ENCODE measurements at places on chromosomes 12 and 14.

DNA sequence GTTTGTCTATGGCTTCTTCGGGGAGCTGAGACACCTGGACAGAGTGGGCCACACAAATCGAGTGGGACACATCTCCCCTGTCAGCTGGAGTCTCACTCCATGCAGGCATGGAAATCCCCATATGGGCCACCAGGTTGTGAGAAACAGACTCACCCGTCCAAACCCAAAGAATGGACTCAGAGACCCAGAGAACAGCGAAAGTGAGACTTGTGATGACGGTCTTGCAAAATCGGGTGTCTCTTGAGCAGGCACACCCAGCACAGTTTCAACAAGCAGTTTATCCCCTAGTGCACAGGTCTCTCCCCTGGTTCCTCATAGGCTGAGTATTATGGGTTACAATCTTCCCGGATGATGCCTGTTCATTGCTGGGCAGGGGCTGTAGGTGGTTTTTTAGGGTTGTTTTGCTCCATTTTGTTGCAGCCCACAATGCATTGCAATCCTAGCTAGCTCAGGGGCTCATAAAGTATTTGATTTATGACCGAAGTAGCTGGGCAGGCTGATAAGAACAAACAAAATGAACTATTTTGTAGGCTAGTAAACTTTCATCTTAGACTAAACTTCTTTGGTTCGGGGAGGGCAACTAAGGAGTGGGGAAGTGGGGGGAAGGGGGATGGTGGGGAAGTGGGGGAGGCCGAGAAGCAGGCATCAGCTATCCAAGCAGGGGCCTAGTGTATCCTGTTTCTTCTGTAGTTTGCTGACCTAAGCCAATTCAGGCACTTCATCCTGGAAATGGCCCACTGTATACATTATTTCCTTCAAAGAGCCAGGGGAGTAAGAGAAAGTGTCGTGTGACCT is 45.3 kb downstream of the IQSEC3 start:
- DNase-seq = no peak

- no peak for DNase-seq
Measured at GRCh38 chr12:32089586-32089985, 17.1 kb upstream of the BICD1 start.

DNA sequence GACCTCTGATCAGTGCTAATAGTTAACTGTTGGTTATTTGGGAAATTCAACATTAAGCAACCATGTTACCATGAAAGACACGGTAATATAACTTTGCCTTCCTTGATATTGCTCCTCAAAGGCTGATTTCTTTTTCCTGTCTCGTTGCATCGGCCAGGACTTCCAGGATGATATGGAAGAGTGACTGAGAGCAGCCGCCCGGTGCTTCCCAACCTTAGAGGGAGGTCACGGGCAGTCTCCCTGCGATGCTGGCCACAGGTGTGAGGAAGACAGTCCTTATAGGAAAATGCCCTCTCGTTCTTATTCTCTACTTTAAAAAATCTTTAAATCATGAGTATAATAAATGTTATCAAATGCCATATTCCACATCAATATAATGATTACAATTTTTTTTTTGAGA is 33.1 kb upstream of the GPR132 start:
- no peak for DNase-seq

DNA sequence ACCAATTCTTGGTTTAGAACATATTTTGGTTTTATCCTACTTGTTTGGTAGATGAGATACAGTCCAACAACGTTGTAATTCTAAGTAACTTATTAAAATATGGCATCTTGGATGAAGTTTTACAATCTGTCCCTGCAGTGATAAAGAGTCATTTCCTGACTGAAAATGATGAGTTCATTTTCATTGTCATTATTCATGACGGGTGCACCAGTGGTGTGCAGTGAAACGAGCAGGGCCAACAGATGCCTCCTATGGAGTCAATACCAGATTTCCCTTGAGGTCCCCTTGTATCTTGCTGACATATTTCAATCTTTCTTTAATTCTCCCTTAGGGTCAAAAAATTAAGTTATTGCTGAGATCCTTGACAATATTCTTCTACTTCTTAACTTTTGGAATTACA is 438.5 kb downstream of the LRIG3 start:
- peak; percentile 42 for DNase-seq

DNA sequence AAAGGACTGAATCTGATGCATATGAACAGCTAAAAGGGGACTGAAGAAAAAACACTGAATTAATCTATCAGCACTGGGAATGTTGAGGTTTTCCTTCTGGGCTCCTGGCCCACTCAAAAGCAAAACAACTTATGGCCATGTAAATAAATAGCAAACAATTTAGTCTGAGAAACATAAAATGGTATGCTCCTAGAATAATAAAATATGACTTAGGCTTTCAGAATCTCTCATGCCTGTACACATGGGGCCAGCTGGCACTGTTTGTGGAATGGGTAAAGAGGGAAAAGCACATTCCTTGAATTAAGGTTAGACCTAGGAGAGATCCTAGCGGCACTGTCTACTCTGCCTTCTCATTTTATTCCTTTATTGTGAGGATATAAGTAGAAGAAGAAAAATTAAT is 6.2 kb downstream of the KLHDC2 start:
- no peak for DNase-seq

DNA sequence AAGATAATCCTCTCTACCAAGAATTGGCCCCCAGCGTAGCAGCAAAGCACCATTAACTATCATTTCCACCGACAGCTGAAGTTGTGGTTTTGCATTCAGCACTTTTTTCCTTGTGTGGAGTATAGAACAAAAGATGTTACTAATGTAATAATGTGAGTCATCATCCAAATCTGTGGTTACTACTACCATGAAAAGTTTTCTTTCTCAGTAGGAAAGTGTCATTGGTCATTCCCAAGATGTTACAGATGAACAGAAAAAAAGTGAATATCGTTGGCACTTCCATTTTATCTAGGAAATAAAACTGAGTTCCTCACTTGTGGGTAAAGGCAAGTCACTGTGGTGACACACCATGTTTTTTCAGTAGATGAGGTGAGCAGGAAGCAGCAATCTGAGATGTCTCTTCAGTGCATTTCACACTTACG is 30.3 kb upstream of the IFNG start:
- DNase-seq = peak; percentile 4

GRCh38 chr14:35254736-35255135 is 37.4 kb upstream of the PSMA6 start:
- DNase-seq = no peak

DNA sequence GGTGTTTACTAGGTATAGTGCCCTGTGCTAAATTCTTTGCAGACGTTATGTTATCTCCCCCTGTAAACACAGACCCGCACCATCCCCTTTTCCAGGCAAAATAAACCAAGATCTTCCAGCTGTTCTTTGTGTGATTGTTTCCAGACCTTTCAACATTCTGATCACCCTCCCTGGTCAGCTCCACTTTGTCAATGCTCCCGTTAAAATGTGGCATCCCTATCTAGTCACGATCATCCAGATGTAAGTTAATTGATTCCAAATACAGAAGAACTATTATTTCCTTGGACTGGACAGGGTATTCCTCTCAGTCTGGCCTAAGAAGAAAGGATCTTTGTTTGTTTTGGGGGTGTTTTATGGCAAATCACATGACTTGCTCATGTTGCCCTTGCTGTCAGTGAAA is 127.6 kb upstream of the ARID2 start:
- no peak for DNase-seq

DNA sequence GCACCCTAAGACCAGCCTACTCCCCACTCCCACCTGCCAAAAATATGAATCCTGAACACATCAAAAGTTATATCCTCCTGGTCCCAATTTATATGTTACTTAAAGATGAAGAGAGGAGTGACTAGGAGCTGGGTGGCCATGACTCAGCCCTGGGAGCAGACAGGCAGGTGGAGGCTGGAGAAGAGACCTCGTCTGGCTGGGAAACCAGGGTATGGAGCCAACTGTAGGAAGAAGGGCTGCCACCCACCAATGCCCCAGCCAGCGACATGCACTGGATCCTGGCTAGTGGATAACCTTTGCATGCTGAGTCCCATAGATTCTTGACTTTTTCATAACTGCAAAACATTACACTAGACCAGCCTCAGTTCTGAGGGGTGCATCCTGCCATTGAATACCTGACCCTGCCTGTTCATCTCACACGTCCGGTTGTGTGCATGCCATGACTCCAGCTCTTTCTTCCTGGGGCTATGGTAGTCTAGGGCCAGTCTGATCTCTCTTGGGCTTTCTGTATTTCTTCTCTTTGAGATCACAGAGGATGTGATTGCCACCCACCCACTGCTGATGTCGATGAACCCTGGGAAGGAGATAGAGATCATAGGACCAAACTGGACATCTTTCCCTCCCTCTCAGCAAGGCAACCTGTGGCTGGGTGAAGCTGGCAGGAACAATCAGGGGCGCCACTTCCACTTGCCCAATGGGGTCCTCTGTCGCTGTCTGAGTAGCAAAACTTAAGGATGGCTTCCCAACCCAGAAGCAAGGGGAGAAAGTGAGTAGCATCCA is 69.6 kb upstream of the DDX11 start:
- no peak for DNase-seq

- no peak for DNase-seq
Measured at GRCh38 chr12:44771485-44772021, 104.6 kb downstream of the NELL2 start.

- DNase-seq = peak; percentile 59
Measured at GRCh38 chr14:31360919-31361662, 59.3 kb downstream of the HEATR5A start.

DNA sequence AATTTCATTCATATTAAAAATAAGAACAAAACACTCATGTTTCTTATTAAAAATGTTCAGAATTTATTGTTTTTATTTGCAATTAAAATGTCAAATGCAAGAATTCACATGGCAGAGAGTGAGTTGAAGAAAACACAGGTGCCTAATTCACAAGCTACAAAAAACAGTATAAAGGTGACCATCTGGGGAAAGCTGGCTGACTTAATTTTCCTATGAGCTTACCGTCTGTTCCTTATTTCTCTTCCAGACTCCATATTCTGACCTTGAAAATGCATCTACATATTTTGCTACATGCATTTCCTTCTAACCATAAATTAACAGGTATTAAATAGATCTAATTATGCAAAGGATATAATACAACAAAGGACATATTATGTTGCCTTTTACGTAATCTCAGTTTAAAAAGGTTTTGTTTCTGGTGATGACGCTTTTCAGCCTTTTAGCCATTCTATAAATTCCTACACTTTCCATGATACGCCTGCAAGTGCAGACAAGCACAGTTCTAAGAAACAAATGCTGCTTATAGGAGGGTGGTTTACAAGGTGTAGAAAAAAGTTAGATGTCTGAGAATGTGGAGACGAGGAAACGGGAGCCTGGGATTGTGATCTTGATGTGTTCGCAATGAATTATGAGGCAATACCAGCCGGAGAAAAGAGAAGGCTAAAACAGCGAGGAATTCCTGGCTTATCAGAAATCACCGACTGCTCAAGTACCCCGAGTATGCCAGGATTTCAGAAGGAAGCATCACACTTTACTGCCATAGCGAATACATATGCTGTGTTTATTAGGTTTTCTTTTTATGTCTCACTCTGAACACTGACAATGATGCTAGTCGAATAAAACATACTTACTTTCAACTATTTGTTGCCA is 24.6 kb downstream of the LIN7A start:
- DNase-seq = no peak

DNA sequence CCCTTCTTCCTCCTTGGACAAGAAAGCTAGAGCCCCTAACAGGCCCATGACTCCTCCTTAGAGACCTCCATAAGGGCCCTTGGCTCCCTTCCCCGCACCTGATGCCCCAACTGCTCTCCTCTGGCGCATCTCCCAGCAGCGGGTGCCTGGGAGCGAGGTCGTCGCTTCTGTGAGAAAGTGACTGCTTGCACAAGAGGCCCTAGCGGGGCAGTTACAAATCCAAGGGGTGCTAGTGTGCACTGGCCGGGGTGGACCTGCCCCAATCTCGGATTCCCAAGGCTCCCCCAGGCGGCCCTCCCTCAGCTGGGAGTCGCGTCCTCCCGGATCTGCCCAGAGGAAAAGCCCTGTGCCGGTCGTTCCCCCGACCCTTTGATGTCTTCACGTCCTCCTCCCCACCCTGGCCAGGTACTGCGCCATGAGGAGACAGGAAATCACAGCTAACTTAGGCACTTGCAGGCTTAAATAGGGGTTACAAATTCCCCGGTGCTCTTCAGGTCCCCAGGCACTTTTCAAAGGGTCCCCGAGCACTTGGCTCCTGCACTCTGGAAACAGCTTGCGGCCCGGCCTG is 2.8 kb downstream of the NKX2-8 start:
- DNase-seq = no peak

DNA sequence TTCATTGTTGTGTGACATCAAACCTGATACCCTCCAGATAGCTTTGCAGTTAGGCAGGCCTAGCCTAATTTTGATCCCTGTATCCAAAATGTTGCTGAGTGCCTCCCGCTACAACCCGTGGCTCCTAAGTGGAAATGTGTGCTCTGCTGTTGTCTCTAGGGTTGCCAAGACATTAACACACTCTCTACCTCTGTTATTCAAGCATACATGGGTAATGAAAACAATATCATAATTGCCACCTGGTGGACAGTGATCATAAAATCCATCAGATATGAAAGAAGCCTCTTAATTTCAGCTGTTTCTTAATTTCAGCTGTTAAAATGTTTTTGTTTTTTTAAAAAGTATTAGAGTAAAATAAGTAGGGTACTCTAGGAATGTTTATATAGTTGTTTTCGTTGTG is 93.5 kb downstream of the PLEKHA5 start:
- no peak for DNase-seq

DNA sequence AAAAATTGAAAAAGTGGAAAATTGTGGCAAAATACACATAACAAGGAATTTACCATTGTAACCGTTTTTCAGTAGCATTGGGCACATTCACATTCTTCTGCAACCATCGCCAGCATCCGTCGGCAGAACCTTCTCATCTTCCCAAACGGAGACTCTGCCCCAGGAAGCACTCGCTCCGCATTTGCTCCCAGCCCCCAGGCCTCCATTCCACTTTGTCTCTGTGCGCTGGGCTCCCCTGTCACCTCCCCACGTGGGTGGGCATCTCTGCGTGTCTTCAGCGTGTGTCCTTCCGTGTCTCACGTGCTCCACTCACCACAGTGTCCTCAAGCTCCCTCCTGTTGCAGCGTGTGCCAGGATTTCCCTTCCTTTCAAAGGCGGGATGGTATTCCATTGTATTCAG is 9.9 kb downstream of the GPR132 start:
- DNase-seq = no peak

- DNase-seq = no peak
Measured at GRCh38 chr14:95268350-95268749, 51.4 kb downstream of the CLMN start.

DNA sequence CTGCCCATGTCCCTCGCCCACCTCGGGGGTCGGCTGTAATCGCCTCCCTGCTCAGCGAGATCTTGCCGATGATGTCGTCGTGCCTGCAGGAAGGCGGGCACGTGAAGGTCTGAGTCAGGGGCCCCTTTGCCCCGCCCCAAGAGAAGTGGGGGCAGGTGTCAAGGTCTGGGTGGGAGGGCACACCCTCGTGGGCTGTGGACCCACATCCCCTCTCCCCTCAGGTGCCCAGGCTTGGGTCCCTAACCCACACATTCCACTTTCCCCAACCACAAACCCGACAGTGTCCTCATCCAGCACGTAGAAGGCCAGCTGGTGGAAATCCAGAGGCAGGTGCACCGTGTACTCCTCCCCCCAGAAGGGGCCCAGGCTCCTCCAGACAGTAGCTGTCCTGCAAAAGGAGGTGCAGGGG is 7.8 kb downstream of the RASAL1 start:
- no peak for DNase-seq

GRCh38 chr12:113043240-113043639 is 13.3 kb upstream of the DTX1 start:
- DNase-seq = no peak

GRCh38 chr12:41213107-41213506 is 25.0 kb downstream of the PDZRN4 start:
- DNase-seq = no peak

Measured in kidney capillary endothelial cell (primary cell).